ENCODE measurements at places on chromosomes 16 and 17. TPM values are rescaled to one million over a fixed set of nuclear protein-coding genes. Genes with fewer than 3 reads are reported as not detected.

TBKBP1 gene
- total RNA-seq, result 15.5 TPM

DNA sequence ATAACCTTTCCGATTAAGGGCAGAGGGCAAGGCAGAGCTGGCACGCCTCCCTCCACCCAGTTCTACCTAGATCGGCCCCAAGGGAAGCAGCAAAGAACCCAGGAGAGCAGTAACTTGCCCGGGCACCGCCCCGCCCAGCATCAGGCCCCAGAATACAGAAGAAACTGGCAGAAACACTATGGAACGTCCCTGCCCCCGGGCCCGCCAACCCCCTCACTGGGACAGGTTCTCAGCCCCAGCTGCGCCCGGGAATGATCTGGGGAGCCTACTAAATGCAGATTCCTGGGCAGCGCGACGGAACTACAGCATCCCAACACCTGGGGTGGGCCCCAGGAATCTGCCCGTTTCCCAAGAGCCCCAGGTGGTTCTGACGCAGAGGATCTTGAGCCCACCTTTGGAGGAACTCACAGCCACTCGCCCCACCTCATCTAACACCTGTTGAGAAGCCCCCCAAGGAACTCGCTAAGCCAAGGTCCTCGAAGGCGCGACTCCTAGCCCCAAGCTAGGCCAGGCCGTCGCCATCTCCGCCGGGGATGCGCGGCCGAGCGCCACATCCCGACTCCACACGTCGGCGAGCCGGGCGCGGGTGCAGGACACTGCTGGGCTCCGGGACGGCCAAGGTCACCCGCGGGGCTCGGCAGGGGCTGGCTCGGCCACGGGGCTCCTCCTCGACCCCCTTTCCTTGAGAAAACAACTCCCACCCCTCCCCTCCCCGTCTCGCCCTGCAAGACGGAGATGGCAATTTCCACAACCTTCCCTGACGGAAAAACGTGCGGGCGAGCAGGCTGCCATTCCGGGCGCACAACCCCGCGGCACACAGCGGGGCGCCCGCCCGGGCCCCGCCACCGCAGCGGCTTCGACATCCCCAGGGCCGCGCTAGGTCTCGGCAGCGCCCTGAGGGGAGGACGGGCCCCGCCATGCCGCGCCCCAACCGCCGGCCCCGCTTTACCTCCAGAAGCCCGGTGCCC lies 913 bp downstream of the CDIP1 start:
- peak; percentile 37 for DNase-seq

DNA sequence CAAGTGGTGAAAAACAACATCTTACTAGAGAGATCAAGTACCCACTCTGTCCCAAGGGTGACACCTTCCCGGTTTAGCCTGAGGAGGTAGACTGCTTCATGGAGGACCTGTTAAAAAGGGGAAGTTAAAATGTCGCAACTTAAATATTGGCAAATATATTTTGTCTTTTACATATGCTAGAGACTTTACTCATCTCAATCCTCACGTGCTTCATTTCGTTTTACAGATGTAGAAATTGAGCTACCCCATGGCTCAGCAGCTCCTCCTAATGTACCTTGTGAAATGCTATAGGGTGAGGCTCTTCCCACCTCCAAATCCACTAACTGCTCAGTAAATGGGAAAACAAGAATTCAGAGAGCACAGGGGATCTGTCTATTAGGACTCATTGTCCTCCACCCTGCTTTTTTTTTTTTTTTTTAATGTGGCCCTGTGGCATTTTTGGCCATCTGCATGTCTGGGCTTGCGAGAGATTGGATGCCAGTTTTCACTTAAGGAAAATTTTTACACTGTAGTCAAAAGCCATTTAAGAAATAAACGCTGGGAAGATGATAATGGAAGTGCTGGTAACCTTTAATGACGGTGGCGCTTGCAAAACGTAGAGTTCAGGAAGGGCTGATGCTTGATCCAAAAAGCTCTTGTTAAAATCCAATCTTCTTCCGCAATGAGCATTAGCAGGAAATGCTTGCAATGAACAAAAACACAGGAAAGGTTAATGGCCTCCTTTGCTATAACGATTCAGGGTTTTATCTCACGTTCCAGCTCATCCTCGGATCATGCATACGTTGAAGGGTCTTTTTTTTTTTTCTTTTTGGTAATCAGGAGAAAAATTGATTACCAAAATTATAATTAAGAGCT lies 39.8 kb downstream of the HSBP1 start:
- DNase-seq, result no peak

- DNase-seq, result no peak
Measured at GRCh38 chr16:53912155-53912554, 208.2 kb downstream of the FTO start.

- DNase-seq, result no peak
Measured at GRCh38 chr17:64055183-64056142, 35.0 kb upstream of the ICAM2 start.
